Gastroesophageal sphincter (tissue), 4 donors: ENCODE measurements at places on chromosomes 13 and 19. TPM values are rescaled to one million over a fixed set of nuclear protein-coding genes. Genes with fewer than 3 reads are reported as not detected.

KIR3DL2 gene
- not detected for total RNA-seq

LENG1 gene
- 11.2 TPM for total RNA-seq

SRRM5 gene
- total RNA-seq, result not detected

ZNF793 gene
- 6.3 TPM for total RNA-seq

GRCh38 chr19:3285647-3286176, 61.3 kb downstream of the CELF5 start:
- H3K4me1 ChIP-seq, result no peaks in the 10 kb centered on the region
- no peaks in the 10 kb centered on the region for H3K36me3 ChIP-seq
- H3K27me3 ChIP-seq, result peaks cover 90% of the 10 kb centered on the region
- peak overlapping the region; percentile 19 for H3K4me3 ChIP-seq

DNA sequence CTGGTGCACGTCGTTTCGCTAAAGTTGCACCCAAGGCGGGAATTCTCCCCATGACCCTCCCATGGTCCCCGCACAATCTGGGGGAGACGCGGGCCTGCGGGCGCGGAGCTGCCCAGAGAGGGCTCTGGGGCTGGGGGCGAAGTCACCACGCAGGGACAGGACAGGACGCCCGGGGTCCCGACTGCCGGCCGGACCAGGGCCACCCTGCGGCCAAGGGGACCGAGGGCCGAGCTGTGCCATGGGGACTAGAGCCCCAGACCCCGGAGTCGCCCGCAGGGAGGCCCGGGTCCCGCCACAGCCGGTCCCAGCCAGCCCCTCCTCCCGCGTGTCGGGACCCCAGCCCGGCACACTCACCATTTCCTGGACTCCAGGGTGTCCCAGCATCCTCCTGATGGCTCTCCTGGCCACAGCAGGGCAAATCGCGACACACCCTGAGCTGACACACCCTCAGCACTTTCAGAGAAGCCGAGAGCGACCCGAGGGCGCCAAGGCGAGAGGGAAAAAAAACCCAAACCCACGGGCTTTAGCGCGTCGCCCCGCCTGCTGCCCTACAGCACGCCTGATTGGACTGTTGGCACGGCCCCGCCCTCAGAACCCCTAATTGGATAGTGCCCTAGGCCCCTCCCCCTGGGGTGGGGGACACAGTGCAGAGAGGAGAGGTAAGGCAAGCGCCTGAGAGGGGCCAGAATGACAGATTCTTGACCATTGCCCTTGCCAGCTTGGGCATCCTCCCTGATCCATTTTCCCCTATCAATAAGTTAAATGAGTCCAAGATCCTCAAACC, 28.6 kb downstream of the ZNF44 start:
- H3K27ac ChIP-seq, result no peak overlapping the region
- H3K36me3 ChIP-seq, result no peaks in the 10 kb centered on the region
- no peak overlapping the region for H3K4me3 ChIP-seq
- no peak for ATAC-seq

- H3K4me3 ChIP-seq, result no peak overlapping the region
- no peaks in the 10 kb centered on the region for H3K27me3 ChIP-seq
- H3K4me1 ChIP-seq, result peaks cover 11% of the 10 kb centered on the region
- no peaks in the 10 kb centered on the region for H3K36me3 ChIP-seq
- peak; percentile 92 for ATAC-seq
Observed at GRCh38 chr13:44231786-44232516, 141.7 kb upstream of the SERP2 start.

DNA sequence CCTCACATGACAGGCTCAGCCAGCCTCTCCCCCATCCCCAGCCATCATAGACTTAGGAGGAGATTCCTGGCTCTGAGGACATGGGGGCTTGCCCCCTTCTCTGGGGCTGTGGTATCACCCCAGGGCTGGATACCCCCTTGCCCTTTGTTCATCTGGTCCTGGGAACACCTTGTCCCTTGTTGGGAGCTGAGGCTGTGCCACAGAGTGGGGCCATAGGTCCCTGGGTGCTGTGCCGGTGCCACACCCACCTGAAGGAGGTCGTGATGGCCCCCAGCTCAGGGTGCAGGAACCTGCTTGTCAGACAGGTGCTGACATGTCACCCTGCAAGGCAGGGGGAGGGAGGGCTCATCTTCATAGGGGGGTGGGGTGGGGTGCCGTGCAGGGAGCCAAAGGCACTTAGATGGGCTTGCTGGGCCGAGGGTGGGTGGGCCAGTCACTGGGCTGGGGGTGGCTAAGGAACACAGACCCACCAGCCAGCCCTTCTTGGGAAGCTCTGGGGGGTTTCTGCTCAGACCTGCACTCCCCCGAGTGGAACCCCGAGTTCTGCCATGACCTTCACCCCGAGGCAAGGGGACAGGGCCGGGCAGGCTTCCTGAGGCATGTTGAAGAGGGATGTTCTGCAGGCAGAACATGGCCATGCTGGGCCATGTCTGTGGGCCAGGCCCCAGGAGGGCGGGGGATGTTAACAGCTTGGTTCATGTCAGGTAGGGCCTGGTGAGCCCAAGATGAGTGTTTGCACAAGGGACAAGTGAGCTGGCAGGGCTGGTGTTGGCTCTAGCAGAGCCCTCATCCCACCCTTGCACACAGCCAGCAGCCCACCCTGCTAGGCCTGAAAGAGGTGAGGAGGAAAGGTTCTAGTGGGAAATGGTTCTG, 28.0 kb downstream of the TSSK6 start:
- no peaks in the 10 kb centered on the region for H3K27me3 ChIP-seq
- no peak for ATAC-seq
- H3K27ac ChIP-seq, result no peak overlapping the region
- no peaks in the 10 kb centered on the region for H3K4me1 ChIP-seq
- no peak overlapping the region for H3K4me3 ChIP-seq
